NCI-H1417 treated with DMSO at 0.1 percent for 48 hours (cell line): ENCODE measurements at places on chromosomes 1 and 21.

- DNase-seq = no peak
Measured at GRCh38 chr21:46220275-46220810, 8.2 kb downstream of the LSS start.

DNA sequence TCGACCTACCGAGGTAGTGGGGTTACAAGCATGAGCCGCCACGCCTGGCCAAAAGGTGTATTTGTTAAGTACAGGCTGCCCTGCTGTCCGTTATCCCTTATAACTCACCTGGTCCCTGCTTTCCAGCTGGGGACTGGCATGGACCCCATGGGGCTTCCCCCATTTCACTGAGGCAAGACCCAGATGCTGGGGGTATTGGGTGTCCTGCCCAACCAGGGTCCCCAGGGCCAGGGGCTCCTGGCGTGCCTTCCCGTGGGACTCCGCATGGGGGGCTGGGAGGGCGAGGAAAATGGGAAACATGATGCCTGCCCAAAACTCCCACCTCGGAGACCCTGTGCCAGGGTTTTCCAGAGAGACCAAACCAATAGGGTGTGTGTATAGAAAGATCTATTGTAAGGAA lies 64.4 kb downstream of the FAAP20 start:
- no peak for DNase-seq

- DNase-seq = no peak
Measured at GRCh38 chr1:35564037-35564883, 6.7 kb downstream of the NCDN start.

DNA sequence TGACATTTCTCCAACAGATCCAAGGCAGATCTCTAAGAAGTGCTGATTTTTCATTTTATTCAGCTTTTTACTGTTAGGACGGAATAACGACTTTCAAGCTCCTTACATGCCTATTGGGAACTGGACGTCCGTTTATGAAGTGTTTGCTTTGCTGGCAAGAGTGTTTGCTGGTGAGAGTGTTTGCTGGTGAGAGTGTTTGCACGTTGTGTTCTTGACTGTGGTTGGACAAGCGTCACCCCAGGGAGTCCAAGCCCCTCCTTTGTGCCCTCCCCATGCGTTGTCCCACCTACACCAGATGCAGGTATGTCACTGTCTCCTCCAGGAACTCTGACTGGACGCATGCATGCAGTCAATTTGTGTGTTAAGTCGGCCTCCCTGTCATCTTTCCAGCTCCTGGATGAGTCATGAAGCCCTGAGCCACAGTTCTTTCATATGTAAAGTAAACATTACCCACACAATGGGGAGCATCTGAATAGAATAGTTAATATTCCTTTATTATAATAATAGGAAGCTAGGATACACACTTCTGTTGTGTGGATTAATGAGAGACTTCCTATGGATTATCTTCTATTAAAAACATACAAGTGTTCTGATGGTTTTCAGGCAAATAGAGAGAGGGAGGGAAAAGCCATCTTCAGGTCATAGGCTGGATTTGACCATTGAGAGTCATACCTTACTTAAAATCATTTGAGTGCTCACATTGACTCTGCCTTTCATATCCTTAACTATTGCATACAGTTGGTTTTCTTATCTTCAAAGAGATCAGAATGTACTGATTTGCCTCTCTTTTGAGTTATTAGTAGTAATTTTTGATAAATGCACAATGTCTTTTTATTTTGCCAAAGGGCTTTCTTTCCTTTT lies 119.2 kb downstream of the GALNT2 start:
- DNase-seq = peak; percentile 86

DNA sequence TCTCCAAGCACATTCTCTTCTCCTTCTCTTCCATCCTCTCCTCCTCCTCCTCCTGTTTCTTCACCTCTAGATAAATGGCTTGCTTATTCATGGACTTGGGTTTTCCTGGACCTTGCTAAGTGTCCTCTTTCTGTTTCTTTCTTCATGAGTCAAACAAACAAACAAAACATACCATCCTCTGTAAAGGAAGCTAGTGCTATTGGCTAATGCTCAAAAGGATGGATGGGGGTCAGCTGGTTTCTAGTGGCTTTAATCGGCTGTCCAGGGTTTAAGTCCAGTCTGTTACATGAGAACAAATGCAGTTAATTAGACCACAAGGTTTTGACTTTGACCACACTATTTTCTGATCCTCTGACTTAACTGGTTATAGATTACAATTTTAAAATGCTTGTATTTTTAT lies 83.8 kb upstream of the TSPAN2 start:
- no peak for DNase-seq

- DNase-seq = no peak
Measured at GRCh38 chr21:42414928-42415769, 11.4 kb downstream of the UBASH3A start.

GRCh38 chr1:235408503-235408960 lies 41.3 kb downstream of the TBCE start:
- DNase-seq = no peak

GRCh38 chr1:8182034-8182761 lies 135.7 kb upstream of the SLC45A1 start:
- DNase-seq = no peak

DNA sequence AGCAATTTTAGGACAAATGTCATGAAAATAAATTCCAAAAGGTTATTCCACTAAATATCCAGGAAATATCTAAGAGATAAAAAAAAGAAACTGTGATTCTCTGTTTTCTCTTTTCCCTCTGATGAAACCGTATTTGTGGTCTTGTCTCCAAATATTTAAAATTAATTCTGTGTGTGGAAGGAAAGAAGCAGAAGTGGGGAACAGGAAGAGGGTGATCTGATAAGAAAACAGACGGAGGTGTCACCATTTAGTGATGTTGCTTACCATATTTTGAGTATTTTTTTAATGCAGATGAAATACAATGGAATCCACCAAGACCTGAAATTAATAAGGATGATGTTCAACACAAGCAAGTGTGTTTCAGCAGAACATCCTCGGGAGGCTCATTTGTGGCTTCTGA lies 29.6 kb downstream of the CLCA1 start:
- no peak for DNase-seq

GRCh38 chr1:11978301-11978700 lies 1.9 kb upstream of the MFN2 start:
- DNase-seq = no peak

DNA sequence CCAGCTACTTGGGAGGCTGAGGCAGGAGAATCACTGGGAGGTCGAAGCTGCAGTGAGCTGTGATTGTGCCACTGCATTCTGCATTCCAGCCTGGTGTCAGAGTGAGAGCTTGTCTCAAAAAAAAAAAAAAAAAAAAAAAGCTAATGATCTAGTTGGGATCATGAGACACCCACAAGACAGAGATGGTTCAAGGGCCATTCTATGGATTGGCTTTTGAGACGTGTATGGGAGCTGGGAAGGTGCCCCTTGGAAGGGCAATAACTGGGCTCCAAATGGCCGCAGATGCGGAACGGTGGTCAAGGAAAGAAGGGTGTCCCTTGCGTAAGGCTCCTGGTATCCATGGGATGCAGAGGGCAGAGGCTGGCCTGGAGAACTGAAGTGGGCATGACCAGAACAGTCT lies 6.8 kb upstream of the ADAM15 start:
- DNase-seq = no peak

- no peak for DNase-seq
Measured at GRCh38 chr1:182625719-182626504, 21.7 kb upstream of the RGS16 start.

GRCh38 chr1:246629030-246629429 lies 62.8 kb downstream of the CNST start:
- no peak for DNase-seq

GRCh38 chr1:171366816-171367215 lies 52.8 kb downstream of the FMO4 start:
- DNase-seq = no peak

GRCh38 chr1:47805921-47806361 lies 191.2 kb downstream of the TRABD2B start:
- DNase-seq = no peak

DNA sequence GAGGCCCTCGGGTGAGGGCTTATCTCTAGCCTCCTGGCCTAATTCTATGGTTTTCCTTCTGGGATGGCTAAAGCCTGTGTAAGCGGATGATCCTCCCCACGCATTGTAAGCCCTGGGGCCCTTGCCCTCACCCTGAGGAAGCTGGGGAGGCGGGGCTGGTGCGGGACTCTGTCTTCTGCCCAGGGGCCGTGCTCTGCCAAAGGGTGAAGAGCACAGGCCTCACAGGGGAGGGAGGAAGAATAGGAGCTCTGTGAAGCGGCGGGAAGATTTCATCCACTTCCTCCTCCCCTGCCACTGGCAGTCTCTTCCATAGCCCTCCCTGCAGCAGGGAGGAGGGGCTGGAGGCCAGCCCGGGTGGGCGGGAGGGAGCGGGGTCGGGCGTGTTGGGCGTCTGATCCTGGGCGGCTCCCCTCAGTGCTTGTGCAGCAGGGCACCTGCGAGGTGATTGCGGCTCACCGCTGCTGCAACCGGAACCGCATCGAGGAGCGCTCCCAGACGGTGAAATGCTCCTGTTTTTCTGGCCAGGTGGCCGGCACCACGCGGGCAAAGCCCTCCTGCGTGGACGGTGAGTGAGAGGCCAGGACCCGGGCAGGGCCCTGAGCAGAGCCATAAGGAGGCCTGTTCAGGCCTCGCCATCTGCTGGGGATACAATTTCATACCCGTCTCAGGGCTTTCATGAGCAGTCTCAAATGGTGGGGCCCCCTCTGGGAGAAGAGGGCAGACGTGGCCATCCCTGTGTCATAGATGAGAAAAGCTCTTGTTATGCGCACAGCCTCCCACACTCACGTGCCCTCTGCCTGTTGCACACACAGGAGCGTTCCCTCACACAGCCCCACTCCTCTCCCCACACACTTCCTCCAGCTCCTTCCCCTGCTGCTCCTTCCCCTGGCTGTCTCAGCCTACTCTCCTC lies 7.7 kb upstream of the PPM1J start:
- DNase-seq = no peak

GRCh38 chr1:95313527-95313926 lies 79.5 kb downstream of the RWDD3 start:
- no peak for DNase-seq

DNA sequence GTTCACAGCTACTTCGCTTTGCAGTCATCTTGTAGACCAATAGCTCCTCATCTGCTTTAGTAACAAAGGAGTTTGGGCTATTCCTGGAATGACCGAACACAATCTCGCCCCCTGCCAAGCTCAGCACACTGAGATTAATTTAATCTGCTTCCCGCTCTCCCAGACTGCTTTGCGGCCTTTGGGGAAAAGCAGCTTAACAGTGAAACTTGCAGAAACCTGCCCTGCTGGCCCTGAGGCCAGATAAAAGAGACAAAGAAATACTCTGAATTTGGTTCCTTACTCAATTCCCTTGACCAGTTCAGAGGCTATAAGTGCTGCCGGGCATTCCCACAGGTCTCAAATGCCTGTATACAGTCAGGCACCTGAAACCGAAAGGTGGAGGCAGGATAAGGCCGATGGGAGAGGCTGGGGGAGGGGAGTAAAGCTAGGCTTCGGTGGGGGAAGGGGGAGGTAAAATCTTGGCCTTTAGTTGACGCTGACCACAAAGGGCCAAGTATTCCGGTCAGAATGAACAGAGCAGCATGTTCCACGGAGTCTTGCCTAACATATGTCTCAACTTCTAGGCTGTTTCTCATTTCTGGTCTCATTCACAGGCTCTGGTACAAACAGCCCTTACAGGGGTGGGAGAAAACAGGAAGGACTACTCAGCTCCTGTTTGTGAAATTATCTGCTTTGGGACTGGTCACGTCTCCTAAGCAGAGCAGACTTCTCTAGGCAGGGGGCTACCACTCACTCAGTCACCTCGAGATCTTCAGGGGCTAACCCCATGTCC lies 17.7 kb upstream of the A3GALT2 start:
- no peak for DNase-seq

GRCh38 chr1:11948822-11949458 lies 14.4 kb downstream of the PLOD1 start:
- no peak for DNase-seq

DNA sequence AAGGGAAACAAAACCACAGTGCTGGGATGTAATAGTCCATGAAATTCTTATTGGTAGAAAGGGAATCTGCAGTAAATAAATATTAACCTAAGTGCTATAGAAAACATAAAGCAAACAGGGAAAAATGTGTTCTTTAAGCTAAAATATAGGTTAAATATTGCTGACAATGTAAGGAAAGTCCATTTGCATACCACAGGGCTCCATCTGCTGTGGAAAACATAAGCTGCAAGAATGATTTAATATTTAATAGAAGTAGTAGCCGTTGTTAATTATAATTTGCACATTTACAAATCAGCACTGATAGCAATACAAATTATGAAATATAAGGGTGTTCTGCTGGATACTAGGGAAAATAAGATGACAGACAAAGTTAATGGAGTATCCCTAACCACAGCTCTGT lies 444.9 kb upstream of the PKN2 start:
- no peak for DNase-seq

- DNase-seq = no peak
Measured at GRCh38 chr1:117581391-117581943, 24.4 kb upstream of the TENT5C start.

- no peak for DNase-seq
Measured at GRCh38 chr1:158186180-158186579, 5.5 kb downstream of the CD1D start.

DNA sequence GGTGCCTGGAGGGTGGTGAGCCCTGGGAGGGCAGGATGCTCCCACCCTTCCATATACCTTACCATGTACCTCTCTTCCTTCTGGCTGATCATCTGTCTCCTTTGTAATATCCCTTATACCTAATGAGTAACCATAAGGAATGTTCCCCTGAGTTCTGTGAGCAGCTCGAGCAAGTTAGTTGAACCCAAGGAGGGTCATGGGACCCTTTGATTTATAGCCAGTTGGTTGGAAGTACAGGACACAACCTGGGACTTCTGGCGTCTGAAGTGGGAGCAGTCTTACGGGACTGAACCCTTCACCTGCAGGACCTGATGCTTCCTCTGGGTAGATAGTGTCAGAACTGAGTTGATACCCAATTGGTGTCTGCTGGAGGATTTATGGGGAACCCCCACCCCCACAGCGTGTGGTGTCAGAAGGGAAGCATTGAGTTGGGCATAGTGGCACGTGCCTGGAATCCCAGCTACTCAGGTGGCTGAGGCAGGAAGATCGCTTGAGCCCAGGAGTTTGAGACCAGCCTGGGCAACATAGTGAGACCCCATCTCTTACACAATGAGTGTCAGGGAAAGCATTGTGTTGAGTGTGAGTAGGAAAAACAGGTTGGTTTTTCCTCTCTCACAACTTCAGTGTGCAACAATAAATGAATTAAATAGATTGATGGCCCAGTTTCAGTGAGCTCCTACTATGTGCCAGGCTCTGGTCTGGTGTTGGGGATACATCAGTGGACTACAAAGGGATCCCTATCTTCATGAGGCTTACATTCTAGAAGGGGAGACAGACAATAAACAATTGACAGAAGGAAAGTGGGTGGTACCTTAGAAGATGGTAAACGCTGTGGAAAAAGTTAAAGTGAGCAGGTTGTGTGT lies 16.0 kb downstream of the DNAJC16 start:
- no peak for DNase-seq

GRCh38 chr21:43866659-43867331 lies 1.8 kb downstream of the AGPAT3 start:
- no peak for DNase-seq
